ENCODE measurements at places on chromosomes 7 and 10.
A peak's percentile ranks its signal among the peaks of the same experiment; 100 is the strongest.

DNA sequence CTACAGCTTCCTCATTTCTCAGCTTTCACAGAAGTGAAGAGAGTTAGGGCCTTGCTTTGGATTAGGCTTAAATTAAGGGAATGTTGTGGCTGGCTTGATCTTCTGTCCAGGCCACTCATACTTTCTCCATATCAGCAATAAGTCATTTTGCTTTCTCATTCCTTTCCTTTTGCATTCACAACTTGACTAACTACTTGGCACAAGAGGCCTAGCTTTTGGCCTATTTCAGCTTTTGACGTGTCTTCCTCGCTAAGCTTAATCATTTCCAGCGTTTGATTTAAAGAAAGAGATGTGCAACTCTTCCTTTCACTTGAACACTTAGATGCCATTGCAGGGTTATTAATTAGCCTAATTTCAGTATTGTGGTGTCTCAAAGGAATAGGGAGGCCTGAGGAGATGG, 712.0 kb downstream of the INHBA start:
- DNase-seq, result no peak

GRCh38 chr7:78226059-78226719, 427.6 kb downstream of the PHTF2 start:
- no peak for DNase-seq

GRCh38 chr10:77969114-77969513, 42.6 kb upstream of the DLG5 start:
- no peak for DNase-seq

GRCh38 chr10:112481602-112482001, 34.6 kb downstream of the VTI1A start:
- DNase-seq, result no peak

GRCh38 chr7:128833148-128833945, 3.1 kb downstream of the FLNC start:
- no peak for DNase-seq

GRCh38 chr10:97975598-97975997, 54.8 kb downstream of the CRTAC1 start:
- DNase-seq, result no peak

DNA sequence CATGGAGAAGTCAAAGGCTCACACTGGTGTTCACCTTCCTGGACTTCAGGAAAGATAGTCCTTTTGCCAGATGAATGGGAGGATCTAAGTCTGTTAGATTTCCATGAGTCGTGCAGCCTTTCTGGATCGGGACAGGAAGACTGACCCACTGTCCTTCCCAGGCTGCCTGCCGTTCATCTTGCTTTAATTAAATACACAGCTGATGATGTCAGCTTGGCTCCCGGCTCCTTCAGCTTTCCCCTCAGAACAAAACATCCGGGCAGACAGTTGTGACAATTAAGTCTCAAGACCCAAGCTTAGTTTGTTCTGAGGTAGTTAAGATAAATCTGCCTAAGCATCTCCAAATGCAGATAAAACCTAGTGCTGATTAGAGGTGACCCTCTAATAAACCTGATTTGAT, 58.6 kb downstream of the AUTS2 start:
- DNase-seq, result no peak

- no peak for DNase-seq
These were observed 10.7 kb upstream of the ATRNL1 start for GRCh38 chr10:115082506-115082905.

DNA sequence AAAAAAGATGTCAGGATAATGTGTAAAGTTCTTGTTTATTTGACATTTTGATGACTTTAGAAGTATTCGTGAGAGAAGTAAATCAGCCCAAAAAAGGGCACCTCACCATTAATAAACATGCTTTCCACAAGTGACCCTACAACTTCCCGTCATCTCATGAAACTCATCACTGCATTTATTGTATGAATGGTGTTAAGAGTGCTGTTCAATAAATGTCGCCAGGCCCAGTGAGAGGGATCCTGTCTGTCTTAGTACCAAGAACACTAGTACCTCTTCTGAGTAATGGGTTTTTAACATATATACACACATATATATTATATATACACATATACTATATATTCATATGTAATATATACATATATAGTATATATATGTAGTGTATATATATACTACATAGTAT, 61.9 kb downstream of the TMEM26 start:
- no peak for DNase-seq

DNA sequence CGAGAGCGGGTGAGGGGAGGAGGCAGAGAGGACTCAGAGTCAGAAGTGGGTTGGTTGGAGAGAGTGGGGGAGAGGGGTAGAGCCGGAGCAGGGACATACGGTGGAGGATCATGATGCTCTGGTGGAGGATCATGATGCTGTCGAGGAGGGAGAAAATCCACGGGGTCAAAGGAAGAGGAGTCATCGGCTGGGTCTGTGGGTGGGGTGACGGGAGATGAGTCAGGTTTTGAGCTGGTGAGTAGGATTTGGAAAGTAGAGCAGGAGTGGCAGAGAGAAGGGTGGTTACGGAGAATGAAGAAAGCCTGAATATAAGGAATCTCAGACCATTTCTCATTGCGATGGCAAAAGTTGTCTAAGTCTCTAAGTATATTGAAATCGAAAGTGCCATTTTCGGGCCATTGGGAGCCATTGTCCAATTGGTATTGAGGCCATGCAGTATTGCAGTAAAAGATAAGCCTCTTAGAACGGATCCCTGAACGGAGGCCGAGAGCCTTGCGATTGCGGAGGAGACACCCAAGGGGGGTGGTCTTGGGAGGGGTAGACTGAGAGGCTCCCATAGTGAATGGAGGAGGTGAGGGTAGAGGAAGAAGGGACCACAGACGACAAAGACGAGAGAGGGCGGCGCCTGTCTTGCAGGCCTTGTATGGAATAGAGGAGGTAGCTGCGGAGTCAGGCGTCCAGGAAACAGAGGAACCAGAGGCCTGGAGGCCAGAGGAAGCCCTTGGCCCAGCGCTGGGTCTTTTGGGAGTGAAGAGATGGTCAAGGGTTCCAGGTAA, 23.8 kb downstream of the SCIN start:
- DNase-seq, result no peak

DNA sequence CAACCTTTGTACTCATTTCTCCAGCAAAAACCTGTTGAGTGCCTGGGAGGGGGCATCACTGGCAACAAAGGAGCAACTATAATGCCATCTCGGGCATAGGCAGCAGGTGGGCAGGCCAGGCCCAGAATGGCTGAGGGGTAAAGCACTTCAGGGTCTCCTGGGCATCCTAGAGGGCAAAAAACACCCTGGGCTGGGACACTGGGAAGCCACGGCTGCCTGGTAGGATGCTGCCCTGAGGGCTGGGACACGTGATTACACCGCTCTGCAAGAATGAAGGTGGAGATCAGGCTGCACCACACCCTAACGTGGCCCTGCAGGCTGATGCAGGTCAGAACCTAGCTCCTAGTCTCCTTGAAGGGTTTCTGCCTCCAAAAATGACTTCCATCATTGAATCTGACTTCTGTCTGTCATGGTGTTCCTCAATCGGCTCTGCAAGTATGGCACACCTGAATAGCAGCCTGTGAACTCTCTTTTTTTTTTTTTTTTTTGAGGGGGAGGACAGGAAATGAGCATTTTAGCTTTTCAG, 4.5 kb upstream of the TRAPPC14 start:
- no peak for DNase-seq

DNA sequence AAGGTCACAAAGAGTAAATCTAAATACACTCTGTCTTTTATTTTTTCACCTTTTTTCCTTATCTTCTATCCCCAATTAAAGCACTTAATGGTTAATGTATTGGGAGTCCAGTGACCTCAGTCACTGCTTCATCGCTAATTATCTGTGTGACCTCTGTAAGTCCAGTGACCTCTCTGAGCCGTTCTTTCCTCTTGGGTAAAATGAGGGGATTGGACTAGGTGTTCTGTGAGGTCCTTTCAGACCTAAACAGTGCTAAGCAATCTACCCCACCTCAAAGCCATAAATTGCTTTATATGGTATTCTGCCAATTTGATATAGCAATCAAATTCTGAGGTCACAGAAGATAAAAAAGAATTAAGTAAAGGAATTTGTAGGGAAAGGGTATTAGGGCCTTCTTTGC, 3.9 kb upstream of the SFMBT2 start:
- no peak for DNase-seq

DNA sequence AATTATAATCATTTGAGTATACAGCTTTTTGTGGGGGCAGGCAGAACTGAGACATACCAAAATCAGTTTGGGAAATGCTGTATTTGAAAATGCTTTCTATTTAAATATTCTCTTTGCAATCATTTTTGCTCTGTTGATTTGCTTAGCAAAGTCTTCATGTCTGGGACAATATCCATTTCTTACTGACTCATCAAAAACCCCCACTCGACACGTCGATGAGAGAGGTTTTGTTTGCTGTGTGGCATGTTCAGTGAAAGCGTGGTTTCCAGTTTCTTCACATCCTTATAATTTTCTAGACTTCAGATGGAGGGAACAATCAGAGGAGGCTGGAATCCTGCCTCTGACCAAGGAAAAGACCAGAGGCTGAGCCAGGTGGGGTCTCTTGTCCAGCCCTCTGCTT, 28.9 kb downstream of the HTRA1 start:
- no peak for DNase-seq

DNA sequence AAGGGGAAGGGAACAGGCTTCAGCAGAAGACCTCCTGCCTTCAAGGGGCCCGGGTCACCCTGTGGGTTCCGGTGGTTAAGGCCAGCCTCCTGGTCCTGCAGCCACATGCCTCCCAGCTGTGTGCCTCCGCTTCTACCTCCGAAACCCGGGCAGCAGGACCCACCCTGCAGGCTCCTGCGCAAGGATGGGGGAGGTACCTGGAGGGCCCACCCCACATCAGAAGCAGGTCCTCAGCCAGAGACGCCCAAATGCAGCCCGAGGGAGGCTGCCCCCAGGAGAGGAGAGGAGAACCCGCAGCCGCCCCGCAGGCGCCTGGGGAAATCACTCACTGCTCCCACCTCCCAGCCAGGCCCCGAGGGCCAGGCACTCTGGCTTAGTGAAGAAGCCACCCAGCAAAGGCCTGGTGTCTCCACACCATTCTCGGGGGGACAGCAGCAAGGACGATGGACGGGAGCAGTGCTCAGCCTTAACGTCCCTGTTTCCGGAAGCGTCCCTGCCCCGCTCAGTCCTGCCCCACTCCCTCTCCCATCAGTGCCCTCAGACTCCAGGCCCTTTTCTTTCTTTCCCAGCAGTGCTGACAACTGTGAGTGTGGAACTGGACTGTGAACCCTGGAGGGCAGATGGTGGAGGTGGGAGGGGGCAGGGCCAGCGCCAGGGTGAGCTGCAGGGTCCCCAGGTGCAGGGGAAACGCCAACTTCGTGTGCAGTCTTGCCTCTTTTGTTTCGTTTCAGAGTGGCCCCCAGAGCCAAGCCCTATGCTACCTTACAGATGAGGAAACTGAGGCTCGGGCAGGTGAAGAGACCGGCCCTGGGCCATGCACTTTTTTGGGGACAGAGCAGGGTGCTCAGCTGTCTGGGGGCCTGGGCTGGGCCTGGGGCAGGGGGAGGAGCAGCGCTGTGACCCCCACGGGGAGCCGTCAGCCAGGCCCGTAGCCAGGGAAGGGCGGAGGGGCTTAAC, 138.0 kb downstream of the FAM53B start:
- DNase-seq, result no peak

- no peak for DNase-seq
These were observed 80.5 kb downstream of the ABI1 start for GRCh38 chr10:26780106-26780792.

- DNase-seq, result no peak
These were observed 10.6 kb upstream of the LIPM start for GRCh38 chr10:88791924-88792323.

- peak; percentile 39 for DNase-seq
These were observed 56.7 kb downstream of the IDE start for GRCh38 chr10:92517034-92517655.

DNA sequence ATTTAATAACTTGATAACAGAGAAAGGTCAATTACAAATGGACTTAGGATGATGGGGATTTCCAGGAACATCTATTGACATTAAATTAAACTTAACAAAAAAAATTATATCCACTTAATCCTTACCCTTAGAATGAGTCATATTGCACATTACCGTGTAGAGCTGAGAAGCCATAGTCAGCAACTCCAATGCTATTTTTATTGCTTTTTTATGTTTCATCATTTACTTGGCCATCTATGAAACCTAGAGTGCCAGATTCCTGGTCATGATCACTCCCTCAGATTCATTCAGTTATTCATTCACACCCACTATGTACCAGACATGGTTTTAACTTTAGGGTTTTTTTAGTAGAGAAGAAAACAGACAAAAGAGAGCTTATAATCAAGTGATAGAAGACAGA, 1180.4 kb downstream of the CNTNAP2 start:
- DNase-seq, result no peak
